Neuronal stem cell (in vitro differentiated cells): ENCODE measurements at places on chromosomes 11 and 22.

- DNase-seq, result no peak
Measured at GRCh38 chr22:21602579-21602978, 27.2 kb downstream of the YDJC start.

DNA sequence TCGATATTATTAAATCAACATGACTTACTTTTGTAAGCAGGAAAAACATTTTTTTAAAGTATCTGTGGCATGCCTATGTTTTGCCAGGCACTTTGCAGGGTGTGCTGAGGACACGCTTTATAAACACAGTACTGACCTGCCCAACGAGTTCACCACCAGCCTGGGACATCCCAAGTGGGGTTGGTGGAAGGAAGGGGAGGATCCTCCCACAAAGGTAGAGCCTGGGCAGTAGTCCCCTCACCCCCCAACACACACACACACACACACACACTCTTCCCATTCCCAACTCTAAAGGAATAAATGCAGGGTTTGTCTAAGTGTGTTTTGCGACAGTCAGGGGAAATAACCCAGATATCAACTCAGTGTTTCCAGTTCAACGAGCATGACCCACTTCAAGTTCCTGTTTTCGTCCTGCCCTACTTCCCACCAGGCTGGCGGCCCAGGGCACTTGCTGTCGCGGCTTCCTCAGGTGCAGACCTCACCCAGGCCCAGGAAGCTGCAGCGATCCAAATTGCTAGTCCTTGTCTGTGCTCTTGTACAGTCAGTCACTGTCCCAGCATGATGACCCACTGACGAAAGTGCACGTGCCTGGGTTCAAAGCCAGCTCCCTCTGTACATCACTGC lies 3.1 kb downstream of the CERK start:
- DNase-seq, result no peak

- DNase-seq, result no peak
Measured at GRCh38 chr11:108398439-108398838, 68.9 kb downstream of the C11orf65 start.

DNA sequence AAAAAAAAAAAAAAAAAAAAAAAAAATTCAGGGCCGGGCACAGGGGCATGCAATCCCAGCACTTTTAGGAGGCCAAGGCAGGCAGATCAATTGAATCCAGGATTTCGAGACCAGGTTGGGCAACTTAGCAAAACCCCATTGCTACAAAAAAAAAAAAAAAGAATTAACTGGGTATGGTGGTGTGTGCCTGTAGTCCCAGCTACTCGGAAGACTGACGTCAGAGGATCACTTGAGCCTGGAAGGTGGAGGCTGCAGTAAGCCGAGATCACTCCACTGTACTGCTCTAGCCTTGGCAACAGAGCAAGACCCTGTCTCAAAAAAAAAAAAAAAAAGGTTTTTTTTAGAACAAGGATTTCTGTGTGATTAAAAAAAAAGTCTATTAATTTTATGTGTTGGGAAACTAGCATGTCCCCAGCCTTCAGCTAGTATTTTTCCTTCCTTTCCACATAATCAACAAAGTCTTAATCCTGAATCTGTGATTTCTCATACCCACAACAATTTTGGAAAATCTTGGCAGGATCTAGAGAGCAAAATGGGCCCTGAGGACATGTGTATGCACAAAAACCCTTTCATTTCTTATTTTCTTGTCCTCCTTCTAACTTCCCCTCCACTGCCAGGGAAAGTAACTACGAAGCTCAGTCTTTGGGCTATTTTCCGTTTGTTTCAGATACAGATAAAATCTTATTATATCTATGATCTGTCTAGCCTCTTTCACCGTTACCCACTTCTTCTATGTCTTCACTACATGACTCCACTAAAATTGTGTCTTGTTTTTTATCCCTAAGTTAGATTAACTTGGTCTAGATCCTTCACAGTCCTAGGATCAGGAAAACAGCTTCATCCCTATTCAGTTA lies 5.7 kb upstream of the AMBRA1 start:
- DNase-seq, result no peak

- DNase-seq, result no peak
Measured at GRCh38 chr11:76257074-76257719, 50.9 kb upstream of the WNT11 start.

GRCh38 chr11:3203221-3204043 lies 15.2 kb downstream of the MRGPRG start:
- DNase-seq, result peak; percentile 31

DNA sequence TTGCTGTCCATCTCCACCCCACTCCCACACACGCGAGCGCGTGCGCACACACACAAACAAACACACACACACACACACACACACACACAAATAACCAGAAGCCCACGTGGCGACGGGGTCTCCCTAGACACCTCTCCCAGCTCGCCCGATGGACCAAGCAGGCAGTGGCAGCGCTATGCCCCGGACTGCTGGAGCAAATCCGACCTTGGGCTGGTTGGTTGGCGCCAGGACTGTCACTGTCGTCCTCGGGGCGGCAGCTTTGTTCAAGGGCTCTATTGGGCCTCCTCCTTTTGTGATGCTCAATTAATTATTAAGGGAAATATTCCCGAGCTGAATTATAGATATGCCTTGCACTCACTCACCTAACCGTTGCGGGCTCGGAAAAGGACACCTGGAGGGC lies 1.7 kb upstream of the KCNA4 start:
- DNase-seq, result no peak

DNA sequence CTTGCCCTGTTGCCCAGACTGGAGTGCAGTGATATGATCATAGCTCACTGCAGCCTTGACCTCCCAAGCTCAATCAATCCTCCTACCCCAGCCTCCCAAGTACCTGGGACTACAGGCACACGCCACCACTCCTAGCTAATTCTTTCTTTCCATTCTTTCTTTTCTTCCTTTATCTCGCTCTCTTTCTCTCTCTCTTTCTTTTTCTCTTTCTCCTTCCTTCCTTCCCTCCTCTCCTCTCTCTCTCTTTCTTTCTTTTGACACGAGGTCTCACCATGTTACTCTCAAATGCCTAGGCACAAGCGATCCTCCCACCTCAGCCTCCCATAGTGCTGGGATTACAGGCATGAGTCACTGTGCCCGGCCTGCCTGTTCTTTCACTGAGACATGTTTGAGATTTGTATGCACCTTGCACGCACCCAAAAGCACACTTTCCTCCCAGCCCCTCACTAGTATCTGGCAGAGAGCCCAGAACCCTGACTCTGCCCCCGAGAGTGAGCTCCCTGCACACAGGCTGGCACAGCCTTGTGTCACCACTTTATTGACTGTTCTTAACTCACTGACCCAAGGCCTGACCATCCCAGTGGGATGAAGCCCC lies 56.8 kb downstream of the CD6 start:
- no peak for DNase-seq

DNA sequence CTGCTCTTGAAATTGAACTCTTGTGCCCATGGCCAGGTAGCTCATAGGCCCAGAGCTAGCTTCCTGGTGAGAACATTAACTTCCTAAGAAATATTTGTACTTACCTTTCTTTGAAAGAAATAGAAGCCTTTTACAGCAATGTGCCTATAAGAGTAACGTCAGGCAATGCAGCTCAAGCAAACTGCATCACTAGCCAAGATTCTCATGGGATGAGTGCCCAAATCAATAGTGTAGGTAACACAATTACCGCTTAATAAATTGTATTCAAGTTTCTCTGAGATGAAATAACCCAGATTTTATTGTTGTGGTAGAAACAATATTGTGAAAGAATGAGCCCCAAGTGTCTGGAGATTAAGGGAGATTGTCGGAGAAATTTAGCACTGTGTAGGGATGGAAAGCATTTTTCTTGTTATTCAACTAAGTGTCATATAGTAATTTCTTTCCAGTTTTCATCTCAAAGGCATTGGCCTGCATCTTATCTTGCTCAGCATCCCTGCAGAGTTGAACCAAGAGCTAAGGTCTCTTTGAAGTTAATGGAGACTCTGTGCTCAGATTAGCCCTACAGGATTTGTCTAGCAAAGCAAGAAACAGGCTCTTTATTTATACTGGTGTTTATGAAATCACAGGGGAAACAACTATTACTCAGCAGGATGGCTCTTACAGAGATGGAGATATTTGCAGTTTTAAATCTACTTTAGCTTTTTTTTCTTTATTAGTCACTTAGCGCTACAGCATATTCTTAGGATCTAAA lies 321.0 kb upstream of the PDGFD start:
- DNase-seq, result no peak

GRCh38 chr22:43707648-43708047 lies 104.5 kb downstream of the EFCAB6 start:
- no peak for DNase-seq

DNA sequence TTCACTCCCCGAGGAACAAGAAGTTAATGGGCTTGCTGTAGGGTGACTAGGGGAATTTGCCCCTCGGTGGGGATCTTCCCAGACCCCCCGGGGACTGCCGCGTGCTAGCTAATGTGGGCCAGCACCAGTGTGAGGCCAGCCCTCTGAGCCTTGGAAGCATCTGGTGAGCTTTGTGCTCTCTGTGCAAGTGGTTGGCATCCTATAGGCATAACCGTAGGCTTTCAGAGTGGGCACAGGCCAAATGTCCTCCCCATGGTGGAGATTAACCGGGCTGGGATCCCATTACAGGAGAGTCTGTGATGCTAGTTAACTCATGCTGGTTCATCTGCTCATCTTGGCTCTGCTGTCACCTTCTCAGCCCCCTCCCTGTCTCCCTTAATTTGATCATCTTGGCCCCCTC lies 125.7 kb downstream of the TRIM29 start:
- no peak for DNase-seq

GRCh38 chr11:19864141-19865140 lies 151.8 kb downstream of the NAV2 start:
- no peak for DNase-seq

DNA sequence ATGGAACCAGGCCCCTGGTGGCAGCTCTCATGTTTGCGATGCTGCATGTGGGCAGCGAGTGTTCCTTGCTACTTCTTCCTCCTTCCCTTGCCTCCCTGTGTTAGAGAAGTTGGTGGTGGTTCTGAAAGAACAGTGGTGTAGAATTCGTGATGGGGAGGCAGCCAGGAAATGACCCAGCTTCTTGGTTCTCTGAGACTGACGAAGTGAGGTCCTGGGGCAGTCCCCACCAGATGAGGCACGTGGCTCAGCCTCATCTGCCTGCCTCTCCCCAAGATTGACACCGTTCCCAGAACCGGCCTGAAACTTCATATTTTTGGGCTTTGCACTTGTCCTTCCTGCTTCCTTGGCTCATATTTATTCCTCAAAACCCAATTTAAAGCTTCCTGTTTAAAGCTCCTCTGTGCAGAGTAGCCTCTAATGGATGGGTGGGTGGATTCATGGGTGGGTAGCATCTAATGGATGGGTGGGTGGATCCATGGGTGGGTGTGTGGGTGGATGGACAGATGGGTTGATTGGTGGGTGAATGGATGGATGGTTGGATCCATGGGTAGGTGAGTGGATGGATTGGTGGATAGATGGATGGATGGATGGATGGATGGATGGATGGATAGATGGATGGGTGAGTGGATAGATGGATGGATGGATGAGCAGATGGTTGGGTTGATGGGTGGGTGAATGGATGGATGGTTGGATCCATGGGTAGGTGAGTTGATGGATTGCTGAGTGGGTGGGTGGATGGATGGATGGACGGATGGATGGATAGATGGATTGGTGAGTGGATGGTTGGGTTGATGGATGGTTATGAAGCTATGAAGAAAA lies 77.3 kb upstream of the ATXN10 start:
- DNase-seq, result no peak

- no peak for DNase-seq
Measured at GRCh38 chr22:42439821-42440674, 7.8 kb upstream of the NFAM1 start.

DNA sequence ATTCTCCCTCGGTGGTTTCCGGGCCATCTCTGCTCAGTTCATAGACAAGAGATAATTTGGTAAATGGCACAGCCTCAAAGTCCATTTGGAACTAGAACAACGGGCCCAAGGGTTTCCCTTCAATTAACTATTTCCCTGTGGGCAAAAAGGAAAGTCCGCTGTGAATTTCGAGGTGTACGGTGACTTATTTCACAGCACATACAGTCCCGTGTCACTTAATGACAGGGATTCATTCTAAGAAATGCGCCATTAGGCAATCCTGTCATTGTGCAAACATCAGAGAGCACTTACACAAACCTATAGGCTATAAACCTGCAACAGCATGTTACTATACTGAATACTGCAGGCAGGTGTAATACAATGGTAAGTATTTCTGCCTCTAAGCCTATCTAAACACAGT lies 551.6 kb downstream of the OPCML start:
- no peak for DNase-seq

- DNase-seq, result no peak
Measured at GRCh38 chr11:380095-380480, 10.8 kb downstream of the B4GALNT4 start.

DNA sequence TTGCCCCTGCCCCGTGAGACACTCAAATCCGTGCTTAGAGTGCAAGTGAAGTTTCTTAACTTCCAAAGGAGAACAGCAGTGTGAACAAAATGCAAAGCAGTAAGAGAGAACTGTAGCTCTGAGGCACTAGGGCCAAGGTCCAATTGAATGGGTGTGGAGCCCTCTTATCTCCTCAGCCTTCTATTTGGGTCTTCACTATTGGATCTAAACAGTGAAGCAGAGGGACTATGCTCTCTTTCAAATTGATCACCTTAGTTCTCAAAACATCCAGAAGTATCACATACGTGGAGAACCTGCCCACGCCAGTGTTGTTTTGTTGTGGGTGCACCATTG lies 49.6 kb downstream of the C22orf31 start:
- DNase-seq, result no peak

GRCh38 chr11:130426837-130427341 lies 1.5 kb downstream of the ADAMTS8 start:
- DNase-seq, result no peak

GRCh38 chr22:17990942-17991341 lies 33.4 kb downstream of the MICAL3 start:
- no peak for DNase-seq

DNA sequence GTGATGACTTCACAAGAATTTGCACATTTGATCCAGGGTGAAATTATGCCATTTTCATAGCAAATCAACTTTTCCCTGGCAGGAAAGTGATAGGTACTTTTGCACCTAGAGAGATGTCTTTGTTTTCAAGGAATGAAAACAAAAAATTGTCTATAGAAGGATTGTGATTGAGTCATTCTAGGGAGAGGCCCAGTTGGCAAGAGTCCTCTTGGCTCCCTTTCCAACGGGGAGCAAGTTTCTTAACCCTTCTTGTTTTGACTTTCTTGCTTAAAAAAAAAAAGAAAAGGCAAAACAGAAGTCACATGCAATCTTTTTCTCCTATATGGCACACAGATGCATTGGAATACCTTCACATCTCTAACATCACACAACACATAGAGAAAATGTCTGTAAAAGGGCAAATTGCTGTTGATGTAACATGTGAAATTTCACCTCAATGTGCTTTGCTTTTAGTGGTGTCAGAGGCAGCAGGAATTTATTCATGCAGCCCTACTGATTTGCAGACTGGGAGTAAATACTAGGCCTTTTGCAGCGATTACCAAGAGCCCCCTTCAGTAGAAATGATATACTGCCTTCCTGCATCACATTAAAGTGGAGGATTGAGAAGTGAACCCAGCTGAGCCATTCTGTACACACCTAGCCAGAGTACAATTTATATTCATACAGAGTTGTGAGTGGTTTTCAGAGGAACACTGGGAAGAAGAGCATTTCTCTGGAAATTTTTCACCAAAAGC lies 290.7 kb upstream of the MPPED2 start:
- no peak for DNase-seq

GRCh38 chr11:21321530-21321929 lies 652.1 kb downstream of the NELL1 start:
- DNase-seq, result no peak
